ENCODE measurements at places on chromosomes 5 and 9.

GRCh38 chr9:118640836-118641560 is 728.2 kb downstream of the BRINP1 start:
- DNase-seq: no peak

GRCh38 chr5:172671091-172671490 is 30.0 kb downstream of the NEURL1B start:
- DNase-seq: no peak

DNA sequence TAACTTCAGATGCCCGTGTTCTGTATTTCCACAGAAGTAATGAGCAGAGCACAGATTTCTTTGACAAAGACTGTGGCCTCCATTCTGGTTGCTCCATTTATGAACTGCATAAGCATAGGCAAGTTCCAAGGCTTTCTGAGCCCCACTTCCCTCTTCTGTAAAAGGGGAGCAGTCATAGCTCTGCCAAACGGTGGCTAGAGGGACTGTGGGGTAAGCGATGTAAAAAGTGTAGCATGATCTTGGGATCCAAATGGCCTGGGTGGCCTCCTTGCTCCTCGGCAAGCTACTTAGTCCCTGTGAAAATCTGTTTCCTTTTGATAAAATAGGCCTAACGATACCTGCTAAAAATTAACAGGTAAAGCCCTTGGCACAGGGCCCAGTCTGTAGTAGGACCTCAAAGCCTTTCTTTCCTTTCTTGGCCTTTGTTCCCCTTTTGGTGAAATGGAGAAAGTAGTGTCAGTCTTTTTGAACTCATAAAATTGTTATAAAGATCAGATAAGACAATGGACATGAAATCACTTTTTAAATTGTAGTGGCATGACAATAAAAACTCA is 646.6 kb downstream of the ACTL7B start:
- no peak for DNase-seq

- DNase-seq: no peak
These were observed 363.4 kb downstream of the RAB3C start for GRCh38 chr5:58946230-58946629.

DNA sequence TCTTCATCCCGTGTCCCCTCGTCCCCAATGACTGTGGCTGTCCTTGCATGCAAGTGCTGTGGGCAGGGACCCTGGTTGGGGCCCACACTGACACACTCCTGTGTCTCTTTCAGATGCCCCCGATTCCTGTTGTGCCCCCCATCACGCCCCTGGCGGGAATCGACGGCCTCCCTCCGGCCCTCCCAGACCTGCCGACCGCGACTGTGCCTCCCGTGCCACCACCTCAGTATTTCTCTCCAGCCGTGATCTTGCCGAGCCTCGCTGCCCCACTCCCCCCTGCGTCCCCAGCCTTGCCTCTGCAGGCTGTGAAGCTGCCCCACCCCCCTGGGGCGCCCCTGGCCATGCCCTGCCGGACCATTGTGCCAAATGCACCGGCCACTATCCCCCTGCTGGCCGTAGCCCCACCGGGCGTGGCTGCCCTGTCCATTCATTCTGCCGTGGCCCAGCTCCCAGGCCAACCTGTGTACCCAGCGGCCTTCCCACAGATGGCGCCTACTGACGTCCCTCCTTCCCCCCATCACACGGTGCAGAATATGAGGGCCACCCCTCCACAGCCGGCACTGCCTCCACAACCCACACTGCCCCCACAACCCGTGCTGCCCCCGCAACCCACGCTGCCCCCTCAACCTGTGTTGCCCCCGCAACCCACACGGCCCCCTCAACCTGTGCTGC is 75.0 kb downstream of the WNK2 start:
- no peak for DNase-seq

DNA sequence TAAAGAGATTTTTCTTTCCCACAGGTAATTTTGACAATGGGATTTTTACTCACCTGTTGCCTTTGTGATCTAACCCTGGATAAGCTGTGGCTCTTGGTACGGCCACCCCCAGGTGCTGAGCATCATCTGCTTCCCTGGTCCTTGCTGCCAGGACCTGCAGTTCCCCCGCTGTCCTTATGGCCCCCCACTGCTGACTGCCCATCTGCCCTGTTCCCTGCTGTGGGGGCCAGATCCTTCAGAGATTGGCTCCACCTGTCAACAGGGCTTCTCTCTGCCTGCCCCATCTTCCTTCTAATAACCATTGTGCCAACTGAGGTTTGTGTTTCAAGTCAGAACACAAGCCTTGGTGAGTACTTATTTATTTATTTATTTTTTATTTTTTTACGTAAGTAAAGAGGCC is 183.3 kb downstream of the MAPKAP1 start:
- no peak for DNase-seq

DNA sequence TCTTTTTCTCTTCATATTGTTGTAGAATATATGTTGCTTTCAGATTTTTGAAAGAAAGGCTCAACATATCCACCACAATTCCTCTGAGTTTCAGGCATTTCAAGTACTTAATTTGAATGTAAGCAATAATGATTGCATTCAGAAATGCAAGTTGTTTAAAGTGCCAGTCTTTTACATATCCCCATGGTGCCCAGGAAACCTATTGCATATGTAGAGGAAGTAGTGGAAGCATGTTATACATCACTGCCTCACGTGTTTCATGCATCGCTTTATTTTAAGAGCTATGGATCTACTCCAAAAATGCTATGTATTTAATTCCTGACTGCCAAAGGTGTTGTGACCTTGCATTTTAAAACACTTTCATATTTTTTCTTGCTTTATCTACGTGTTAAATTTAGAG is 28.1 kb downstream of the CPEB4 start:
- DNase-seq: peak; percentile 75

GRCh38 chr5:77893225-77893860 is 117.2 kb upstream of the TBCA start:
- DNase-seq: no peak

DNA sequence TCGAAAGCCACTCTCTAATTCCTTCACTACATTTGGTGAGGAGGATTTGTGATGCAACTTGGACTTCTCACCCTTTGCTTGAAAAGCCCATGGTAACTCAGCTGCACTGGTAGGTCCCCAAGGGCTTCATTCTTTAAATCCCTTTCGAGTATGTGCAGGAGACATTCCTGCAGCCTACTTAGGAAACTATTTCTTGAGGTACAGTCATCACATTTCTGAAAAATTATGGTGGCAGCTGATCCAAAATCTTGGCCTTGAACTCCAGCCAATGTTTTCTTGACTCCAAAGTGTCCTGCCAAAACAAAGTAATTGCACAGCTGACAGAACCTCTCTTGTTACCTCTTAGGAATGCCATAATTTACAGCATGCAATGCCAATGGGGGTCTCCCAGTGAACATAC is 99.7 kb downstream of the NPR3 start:
- no peak for DNase-seq
